ENCODE measurements at places on chromosomes 7 and 10. TPM values are rescaled to one million over a fixed set of nuclear protein-coding genes. Genes with fewer than 3 reads are reported as not detected.

DNA sequence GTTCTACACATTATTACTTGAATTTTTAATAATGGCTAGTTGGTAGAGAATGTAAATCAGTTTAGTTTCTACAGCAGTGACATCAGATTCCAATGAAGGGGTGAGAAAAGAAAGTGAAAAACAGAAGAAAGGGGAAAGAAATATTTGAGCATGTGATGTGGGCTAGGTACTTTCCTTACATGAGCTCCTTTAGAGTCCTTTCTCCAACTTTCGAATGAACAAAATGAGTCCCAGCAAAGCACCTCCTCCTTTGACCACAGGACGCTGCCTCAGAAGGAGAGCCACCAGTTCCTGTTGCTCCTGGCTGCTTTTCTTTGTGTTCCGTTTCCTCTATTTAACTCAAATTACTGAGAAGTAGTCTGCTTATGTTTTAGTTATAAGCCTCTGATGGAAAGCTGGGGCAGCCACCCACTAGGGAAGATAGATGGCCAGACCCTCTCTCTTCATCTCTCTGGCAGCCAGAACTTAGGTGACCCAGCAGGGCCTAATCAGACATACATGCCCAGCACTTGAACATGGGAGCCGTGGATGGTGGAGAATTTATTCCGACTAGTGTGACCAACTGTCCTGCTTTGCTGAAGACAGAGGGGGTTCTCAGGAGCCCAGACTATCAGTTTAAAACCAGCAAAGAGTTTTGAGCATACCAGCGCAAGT, 82.4 kb upstream of the NME8 start:
- no peaks in the 10 kb centered on the region for H3K36me3 ChIP-seq
- DNase-seq, result no peak
- H3K27ac ChIP-seq, result no peak overlapping the region

- H3K27ac ChIP-seq, result no peak overlapping the region
- peaks cover 49% of the 10 kb centered on the region for H3K27me3 ChIP-seq
- H3K36me3 ChIP-seq, result no peaks in the 10 kb centered on the region
- peaks cover 8% of the 10 kb centered on the region for H3K4me1 ChIP-seq
- no peak overlapping the region for H3K4me3 ChIP-seq
Observed at GRCh38 chr10:102396730-102397151, 1.2 kb downstream of the NFKB2 start.

- peaks cover 21% of the 10 kb centered on the region for H3K36me3 ChIP-seq
- H3K4me1 ChIP-seq, result no peaks in the 10 kb centered on the region
- no peak overlapping the region for H3K27ac ChIP-seq
- DNase-seq, result peak; percentile 7
- no peak overlapping the region for H3K4me3 ChIP-seq
- H3K27me3 ChIP-seq, result no peaks in the 10 kb centered on the region
Observed at GRCh38 chr7:148782757-148783456, 84.2 kb downstream of the CUL1 start.

- H3K36me3 ChIP-seq, result no peaks in the 10 kb centered on the region
- peaks cover 35% of the 10 kb centered on the region for H3K4me1 ChIP-seq
- H3K4me3 ChIP-seq, result no peak overlapping the region
- H3K27ac ChIP-seq, result peak overlapping the region; percentile 85
Observed at GRCh38 chr10:105843786-105844185, 1202.7 kb downstream of the SORCS3 start.

- H3K36me3 ChIP-seq, result no peaks in the 10 kb centered on the region
- no peak overlapping the region for H3K4me3 ChIP-seq
- peaks cover 22% of the 10 kb centered on the region for H3K4me1 ChIP-seq
- peak; percentile 73 for DNase-seq
Observed at GRCh38 chr7:151731022-151731441, 145.9 kb downstream of the PRKAG2 start.

- H3K27ac ChIP-seq, result no peak overlapping the region
- H3K27me3 ChIP-seq, result no peaks in the 10 kb centered on the region
- no peak for DNase-seq
- H3K36me3 ChIP-seq, result no peaks in the 10 kb centered on the region
Observed at GRCh38 chr7:36283181-36283580, 106.5 kb upstream of the ANLN start.

GRCh38 chr7:22301790-22302189, 55.2 kb downstream of the RAPGEF5 start:
- H3K27ac ChIP-seq, result no peak overlapping the region
- no peaks in the 10 kb centered on the region for H3K27me3 ChIP-seq
- no peak overlapping the region for H3K4me3 ChIP-seq
- H3K36me3 ChIP-seq, result no peaks in the 10 kb centered on the region
- no peak for DNase-seq

DNA sequence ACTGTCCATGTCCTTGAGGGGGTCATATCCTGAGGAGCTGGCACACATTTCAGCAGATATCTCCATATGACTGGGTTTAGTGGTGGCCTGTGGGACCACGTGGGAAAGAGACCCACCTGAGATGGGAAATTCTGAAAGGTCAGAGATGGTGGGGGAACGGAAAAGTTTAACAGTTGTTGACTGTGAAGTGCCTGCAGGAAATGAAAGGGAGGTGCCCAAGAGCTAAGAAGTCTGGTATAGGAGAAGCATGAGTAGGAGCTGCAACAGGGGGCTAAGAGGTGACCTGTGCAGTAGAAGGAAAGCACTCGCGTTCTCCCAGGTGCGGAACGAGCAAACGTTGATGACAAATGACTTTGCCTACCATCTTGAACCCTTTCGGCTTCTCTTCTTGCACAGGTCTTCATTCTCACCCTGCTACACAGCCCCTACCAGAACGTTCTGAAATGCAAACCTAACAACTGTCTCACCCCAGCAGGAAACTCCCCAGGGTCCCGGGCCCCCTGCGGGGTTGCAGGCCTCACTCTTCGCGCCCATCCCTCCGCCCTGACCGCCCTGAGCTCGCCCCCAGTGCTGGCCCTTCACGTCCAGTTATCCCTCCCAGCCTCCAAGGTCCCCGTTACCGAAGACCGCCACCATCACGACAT, 9.8 kb upstream of the FXYD4 start:
- H3K4me1 ChIP-seq, result no peaks in the 10 kb centered on the region
- no peaks in the 10 kb centered on the region for H3K27me3 ChIP-seq
- no peak overlapping the region for H3K27ac ChIP-seq
- H3K36me3 ChIP-seq, result no peaks in the 10 kb centered on the region
- peak overlapping the region; percentile 55 for H3K4me3 ChIP-seq
- no peak for DNase-seq

- peak overlapping the region; percentile 48 for H3K4me3 ChIP-seq
- no peaks in the 10 kb centered on the region for H3K36me3 ChIP-seq
- H3K27me3 ChIP-seq, result no peaks in the 10 kb centered on the region
- peaks cover 94% of the 10 kb centered on the region for H3K4me1 ChIP-seq
Observed at GRCh38 chr10:113127901-113128283, 177.8 kb downstream of the TCF7L2 start.

GRCh38 chr10:95474228-95475002, 86.8 kb downstream of the SORBS1 start:
- DNase-seq, result no peak
- no peak overlapping the region for H3K27ac ChIP-seq
- H3K27me3 ChIP-seq, result no peaks in the 10 kb centered on the region
- no peaks in the 10 kb centered on the region for H3K36me3 ChIP-seq
- no peak overlapping the region for H3K4me3 ChIP-seq

GRCh38 chr7:151818674-151819519, 58.0 kb downstream of the PRKAG2 start:
- no peak overlapping the region for H3K27ac ChIP-seq
- no peak overlapping the region for H3K4me3 ChIP-seq
- peak; percentile 25 for DNase-seq
- peaks cover 29% of the 10 kb centered on the region for H3K27me3 ChIP-seq
- H3K4me1 ChIP-seq, result peaks cover 15% of the 10 kb centered on the region
- H3K36me3 ChIP-seq, result no peaks in the 10 kb centered on the region

- no peak overlapping the region for H3K4me3 ChIP-seq
- no peaks in the 10 kb centered on the region for H3K27me3 ChIP-seq
- no peak for DNase-seq
- no peaks in the 10 kb centered on the region for H3K36me3 ChIP-seq
- no peak overlapping the region for H3K27ac ChIP-seq
- peaks cover 24% of the 10 kb centered on the region for H3K4me1 ChIP-seq
Observed at GRCh38 chr7:105831302-105831620, 45.1 kb downstream of the ATXN7L1 start.

- no peaks in the 10 kb centered on the region for H3K4me1 ChIP-seq
- H3K4me3 ChIP-seq, result no peak overlapping the region
- H3K27ac ChIP-seq, result no peak overlapping the region
- H3K27me3 ChIP-seq, result no peaks in the 10 kb centered on the region
- H3K36me3 ChIP-seq, result no peaks in the 10 kb centered on the region
Observed at GRCh38 chr7:117004899-117005298, 51.6 kb downstream of the ST7 start.

DNA sequence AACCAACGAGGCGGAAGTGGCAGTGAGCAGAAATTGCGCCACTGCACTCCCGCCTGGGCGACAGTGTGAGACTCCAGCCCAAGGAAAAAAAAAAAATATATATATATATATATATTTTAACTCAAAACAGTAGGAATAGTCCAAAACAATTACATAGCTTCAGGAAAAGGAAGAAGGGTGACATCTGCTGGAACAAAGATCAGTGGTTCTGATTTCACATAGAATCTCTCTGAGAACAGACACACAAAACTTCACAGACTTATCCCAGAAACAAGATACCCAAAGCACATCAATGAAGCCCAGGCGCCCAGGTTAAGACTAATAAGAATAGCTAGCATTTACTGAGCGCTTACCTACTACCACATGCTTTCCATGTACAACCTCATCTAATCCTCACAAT, 45.0 kb downstream of the DNMBP start:
- no peaks in the 10 kb centered on the region for H3K4me1 ChIP-seq
- H3K36me3 ChIP-seq, result no peaks in the 10 kb centered on the region
- no peak overlapping the region for H3K27ac ChIP-seq
- DNase-seq, result no peak
- H3K4me3 ChIP-seq, result no peak overlapping the region

PNLIPRP1 gene
- not detected for total RNA-seq

CLDN4 gene
- not detected for total RNA-seq

FAM25A gene
- total RNA-seq, result not detected

AGAP3 gene
- 38.9 TPM for total RNA-seq

MOGAT3 gene
- not detected for total RNA-seq

ARMC10 gene
- total RNA-seq, result 56.5 TPM

IL6 gene
- total RNA-seq, result not detected

TUBAL3 gene
- total RNA-seq, result not detected

ZWINT gene
- total RNA-seq, result 104 TPM

SYCE1 gene
- total RNA-seq, result not detected

All from neural progenitor cell (in vitro differentiated cells).